Stimulated activated CD8-positive, alpha-beta memory T cell treated with anti-CD3 and anti-CD28 coated beads, Interleukin-7, amount 100 ng/mL, for 1 hour (primary cell): ENCODE measurements at places on chromosomes 4 and X.

- no peak for DNase-seq
Observed at GRCh38 chr4:73068491-73069337, 802 bp downstream of the COX18 start.

GRCh38 chrX:129262912-129263311 lies 260.4 kb downstream of the SMARCA1 start:
- DNase-seq = no peak

DNA sequence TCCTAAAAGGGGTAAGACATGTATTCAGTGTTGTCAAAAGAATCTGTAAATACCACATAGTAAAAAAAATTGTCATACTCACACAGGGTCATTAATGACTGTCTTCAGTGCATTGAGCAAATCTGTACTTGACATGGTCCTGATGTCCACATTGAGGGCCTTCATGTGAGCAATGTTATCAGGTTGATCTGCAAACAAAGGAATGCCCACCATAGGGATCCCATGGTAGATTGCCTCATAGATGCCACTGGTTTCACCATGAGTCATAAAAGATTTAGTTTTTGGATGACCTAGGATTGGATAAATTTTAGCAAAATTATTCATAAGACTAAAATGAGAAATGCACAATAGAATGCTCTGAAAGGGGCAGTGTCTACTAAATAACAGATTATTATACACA lies 38.1 kb upstream of the UGT2B15 start:
- DNase-seq = no peak

DNA sequence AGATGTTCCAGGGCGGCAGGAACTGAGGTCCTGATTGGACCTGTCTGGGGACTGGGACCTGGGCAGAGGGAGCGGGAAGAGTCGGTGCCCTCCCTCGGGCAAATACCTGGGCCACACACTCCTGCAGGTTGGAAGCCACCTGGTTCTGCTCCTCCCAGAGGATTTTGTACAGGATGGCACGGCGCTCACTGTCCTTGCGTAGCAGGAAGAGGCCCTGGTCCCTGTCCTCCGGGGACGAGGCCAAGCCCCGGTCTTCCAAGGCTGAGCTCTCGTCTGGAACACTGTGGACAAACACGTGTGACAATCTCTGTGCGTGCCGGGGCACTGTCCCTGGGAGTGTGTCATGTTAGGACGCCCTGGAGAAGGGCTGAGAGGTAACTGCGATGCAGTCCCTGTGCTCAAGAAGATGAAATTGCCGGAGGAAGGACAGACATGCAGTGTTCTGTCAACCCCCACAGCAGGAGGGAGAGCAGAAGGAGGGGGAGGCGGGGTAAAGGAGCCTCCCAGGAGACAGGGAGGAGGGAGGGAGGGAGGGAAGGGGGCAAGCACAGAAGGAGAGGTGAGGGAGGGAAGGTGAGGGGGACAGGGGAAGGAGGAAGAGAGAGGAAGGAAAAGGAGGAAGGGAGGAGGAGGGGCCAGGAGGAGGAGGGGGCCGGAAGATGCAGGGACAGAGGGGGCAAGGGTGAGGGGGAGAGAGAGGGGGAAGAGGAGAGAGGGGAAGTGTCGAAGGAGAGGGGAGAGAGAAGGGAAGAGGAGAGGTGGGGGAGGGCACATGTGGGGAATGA lies 29.0 kb downstream of the PDHA1 start:
- DNase-seq = no peak

DNA sequence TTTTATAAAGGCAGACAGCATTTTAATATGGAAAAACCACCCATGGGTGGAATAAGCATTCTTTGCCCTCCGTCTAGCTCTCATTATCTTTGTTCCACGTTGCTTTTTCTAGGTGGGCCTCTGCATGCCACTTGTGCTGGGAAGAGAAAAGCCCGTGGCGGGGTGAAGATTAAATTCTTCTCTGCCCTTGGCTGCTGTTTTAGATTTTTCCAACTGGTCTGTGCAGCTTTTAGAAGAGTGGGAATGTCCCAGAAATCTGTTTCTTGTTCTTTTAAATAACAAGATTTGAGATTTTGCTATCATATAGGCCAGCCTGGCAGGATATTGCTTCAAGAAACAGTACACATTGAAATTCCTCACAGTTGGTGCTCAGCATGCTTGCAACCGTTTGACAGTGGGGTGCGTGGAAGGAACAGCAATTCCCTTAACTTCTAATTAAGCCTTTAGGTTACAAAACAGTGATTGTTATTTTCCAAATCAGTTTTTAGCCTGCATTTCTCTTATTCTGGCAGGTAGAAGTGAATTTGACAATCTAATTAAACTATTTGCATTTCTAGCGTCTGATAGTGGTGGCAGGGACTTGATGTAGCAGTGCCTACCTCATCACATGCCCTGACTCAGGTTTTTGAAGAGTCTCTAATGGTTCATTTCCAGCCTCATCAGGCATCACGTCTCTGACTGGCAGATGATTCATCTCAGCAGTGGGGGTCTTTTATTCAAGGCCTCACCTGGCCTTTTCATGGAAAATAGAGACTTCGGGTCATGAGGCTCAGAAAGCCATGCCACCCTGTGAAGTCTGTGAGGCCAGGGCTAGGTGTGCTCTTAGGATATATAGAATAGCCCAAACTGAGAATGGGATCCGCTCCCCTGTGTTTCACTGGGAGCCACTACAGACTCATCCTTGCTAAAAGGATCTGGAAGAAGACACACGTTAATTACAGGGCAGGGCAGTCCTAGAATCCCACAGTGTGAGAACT lies 50.8 kb downstream of the PPEF1 start:
- DNase-seq = no peak

DNA sequence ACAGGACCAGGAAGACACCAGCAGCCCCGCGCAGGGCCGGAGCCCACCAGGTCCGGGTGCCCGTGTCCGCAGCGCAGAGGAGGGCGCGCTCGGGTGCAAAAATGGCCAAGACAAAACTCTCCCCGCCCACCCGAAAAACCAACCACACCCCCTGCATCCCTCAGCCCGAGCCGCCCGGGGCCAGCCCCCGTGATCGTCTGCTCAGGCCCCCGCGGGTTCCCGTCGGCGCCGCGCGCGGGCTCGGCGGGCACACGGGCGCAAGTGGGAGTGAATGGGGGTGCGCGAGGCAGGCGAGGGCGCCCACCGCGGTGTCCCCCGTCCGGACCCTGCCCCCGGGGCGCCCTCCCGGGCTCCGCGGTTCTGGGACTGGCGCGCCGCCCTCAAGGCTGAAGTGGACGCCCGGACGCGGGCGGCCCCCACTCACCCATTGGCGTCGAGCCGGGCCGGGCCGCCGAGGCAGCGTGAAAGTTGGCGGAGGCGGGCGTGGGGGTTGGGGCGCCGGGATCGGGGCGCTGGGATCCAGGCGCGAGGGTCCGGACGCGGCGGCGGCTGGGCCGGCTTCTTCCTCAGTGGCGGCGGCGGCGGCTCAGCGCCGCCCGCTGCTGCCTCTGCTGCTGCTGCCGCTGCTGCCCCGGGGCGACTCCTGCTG lies 393 bp downstream of the SH3KBP1 start:
- DNase-seq = no peak

DNA sequence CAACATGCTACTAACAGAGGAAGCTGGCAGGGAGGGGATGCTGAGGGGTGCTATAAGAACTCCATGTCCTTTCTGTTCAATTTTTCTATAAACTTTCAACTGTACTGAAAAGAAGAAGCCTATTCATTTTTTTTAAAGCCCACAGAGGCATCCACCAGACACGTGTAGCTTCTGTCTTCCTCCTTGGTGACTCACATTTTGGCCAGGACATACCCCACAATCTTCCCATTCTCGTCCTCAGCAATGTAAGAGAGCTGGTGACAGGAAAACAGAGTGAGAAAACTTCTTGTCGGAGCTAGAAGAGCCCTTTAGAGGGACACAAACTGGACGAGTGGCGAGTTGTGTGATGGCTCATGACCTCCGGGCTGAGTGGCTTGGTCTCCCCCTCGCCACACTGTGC lies 1.1 kb downstream of the NAA10 start:
- DNase-seq = no peak

DNA sequence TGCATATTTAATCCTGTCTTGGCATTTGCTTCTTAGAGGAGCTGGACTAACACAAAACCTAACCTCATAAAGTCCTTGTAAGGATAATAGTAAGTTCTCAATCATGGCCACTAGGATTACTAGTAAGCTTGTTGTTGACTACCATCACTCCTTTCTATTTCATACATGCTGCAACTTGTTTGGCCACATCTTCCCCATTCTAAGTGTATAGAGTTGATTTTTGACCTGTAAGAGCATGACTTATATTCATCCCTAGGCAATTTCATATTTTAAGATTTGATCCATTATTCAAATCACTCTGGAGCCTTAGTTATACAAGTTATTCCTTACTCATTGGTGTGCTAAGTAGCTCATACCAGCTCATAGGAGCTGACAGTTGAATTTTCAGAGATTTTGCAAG lies 109.4 kb downstream of the EFHC2 start:
- no peak for DNase-seq

GRCh38 chr4:105061731-105062130 lies 84.9 kb upstream of the TET2 start:
- DNase-seq = no peak

- DNase-seq = no peak
Observed at GRCh38 chr4:164501074-164501473, 252.9 kb upstream of the SMIM31 start.

DNA sequence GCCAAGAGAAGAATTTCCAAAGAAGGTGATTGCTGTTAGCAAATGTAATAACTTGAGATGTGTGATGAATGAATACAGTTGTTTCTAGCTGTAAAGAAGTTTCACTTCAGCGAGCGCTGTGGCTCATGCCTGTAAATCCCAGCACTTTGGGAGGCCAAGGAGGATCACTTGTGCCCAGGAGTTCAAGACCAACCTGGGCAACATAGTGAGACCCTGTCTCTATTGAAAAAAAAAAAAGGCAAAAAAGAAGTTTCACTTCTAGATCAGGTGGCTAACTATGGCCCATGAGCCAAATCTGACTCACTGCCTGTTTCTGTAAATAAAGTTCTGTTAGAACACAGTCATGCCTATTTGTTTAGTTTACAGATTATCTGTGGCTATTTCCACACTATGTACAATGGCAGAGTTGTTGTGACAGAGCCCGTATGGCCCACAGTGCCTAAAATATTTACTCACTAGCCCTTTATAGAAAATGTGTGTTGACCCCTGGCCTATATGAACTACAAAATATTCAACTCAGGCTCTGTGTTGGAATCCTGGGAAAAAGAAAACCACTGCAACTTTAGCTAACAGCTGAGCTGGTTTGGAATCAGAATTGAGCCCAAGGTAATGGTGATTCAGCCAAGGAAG lies 54.1 kb upstream of the PRPS1 start:
- no peak for DNase-seq

DNA sequence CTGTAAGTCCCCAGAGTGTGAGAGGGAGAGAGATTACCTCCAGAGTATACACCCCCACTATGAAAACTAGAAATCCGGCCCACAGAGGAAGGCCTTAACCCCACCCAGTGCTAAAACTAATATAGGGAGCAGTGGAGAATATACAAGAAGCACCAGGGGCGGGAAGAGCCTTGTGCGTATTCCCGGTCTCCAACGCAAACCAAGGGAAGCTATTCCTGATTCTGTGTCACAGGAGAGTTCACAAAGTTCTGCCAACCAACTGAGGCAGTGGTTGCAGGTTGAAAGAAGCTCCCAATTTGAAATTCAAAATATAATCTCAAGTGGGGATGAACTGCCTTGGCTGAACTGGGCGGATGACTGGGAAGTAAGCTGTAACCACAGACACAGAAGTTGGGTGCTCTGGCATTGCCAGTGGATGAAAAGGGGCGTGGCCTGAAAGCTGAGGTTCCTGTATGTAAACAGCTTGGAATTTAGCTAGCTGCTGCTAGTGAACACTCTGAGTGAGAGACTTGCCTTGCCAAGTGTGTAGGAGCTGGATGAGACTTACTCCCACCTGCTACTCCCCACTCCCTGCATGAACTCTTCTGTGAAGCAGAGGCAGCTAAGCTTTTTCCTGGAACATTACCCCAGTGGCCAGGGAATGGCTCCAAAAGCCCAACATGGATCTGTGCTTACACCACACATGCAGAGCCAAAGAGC lies 32.7 kb downstream of the ELF2 start:
- no peak for DNase-seq

DNA sequence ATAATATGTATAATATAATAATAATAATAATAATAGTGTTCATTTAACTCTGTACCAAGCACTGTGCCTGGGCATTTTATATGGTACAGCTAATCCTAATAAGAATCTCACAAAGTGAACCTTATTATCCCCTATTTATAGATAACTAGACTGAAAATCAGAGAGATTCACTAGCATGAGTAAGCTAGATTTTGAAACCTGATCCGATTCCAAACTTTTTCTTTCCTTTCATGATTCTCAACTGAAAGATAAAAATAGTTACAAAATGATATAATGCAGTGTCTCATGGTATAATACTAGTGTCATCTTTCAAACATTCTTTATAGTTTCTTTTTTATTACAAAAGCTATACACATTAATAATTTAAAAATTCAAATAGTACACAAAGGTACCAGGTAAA lies 55.9 kb upstream of the RNF128 start:
- DNase-seq = no peak

DNA sequence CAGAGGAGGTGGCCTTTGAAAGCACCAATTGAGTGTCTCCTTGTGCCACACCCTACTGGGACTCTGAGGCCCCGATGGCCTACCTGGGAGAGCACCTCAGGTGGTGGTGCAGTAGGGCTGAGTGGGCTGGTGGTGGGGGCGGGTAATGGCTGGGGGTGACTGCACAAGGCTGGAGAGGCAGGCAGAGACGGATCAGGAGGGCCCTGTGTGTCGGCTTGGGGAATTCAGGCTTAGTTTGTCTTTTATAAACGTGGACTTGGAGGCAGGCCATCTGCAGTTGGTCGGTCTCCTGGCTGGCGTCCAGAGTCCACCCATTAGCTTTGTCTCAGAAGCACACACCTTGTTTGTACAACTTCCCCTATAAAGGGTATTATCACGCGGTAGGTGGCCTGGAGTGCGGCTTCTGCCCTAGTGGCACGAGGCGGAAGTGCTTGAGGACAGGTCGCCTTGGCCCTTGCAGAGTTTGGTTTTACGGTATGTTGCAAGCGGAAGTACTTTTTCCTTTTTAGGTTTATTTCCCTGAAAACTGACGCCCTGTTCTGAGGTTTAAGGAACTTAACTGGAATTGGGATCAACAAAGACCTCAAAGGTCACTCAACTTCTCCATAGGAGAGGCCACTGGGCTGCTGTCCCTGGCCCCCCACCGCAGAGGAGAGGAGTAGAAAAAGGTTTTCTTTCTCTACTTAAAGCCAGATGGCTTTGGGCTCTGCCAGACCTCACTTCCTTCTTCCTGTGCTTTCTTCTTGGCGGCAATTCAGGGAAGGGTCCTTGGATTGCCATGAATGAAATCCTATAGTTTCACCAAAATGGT lies 8.0 kb downstream of the TBC1D14 start:
- DNase-seq = no peak

GRCh38 chr4:76090241-76090691 lies 15.8 kb downstream of the ART3 start:
- no peak for DNase-seq

- DNase-seq = no peak
Observed at GRCh38 chr4:12734586-12734985, 749.6 kb downstream of the RAB28 start.
